ENCODE measurements at places on chromosomes 5 and 9. TPM values are rescaled to one million over a fixed set of nuclear protein-coding genes. Genes with fewer than 3 reads are reported as not detected.

The GABRB2 gene
- total RNA-seq = not detected

The TTC16 gene
- total RNA-seq = 1.2 TPM

The CD72 gene
- total RNA-seq = 11.4 TPM

The TAF9 gene
- 48.9 TPM for total RNA-seq
